Inflammatory macrophage (primary cell): ENCODE measurements at places on chromosomes 6 and 20.

DNA sequence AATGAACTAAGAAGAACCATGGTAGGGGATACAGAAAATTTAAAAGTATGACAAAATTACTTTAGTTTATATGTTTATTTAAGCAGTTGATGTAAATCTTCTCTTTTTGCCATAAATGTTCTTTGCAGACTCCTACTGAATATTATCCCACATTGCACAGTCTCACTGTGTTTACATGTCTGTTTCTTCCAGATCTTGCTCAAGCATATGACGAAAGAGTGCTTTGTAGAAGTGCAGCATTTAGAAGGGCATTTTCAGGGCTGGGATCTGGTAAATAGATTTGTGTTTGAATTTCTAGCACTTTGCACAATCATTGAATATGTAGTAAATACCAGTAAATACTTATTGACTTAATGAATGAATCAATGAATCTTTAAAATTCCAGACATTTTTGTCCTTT lies 152.0 kb upstream of the EPHA7 start:
- DNase-seq: no peak

DNA sequence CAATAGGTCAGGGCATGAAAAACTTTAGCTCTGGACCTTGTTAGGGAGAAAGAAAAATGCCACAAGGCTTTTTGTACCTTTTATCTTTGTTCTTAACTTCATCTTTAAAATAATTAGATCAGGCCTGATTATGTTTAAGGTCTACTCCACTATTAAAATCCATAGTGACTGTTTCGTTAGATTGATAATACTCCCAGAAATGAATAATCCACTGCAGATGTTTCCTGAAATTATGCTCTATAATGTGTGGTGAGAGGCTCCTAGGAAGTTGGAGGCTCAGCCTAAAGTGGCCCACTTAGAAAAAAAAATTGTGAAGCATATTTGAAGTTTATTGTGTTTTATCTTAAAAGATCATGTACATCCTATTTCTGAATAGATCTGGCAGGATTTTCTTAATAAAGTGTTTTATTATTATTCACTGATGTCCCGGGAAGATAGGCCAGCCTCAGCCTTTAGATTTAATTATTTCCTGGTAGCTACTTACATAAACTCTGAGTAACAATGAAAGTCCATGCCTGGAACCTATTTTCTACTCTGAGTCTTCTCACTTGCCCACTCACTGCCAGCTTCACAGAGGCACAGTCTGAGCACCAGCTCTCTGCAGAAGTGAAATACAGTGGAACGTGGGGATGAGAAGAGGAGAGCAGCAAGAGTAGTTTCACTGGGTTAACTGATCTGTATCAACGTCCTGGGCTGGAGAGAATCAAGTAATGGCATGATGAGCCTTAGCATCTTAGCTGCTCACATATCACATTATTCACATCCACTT lies 126.8 kb upstream of the TMEM170B start:
- DNase-seq: no peak

DNA sequence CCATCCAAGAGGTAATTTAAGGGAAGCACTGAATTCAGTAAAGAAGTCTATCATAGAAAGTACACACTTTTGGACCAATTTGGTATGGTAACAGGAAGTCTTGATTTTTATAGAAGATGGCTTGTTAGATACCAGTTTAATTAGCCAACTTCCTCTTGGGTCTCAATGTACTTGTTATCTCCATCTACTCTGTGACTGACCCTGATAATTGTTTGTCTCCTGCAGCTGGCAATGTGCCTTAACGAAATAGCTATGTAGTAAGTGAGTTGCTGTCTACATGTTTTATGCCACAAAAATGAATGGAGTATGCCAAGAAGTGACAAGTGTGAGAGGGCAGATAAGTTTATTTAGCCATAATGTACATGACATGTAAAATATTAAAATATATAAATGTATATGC lies 410.5 kb upstream of the MAN1A1 start:
- no peak for DNase-seq

- DNase-seq: no peak
These were observed 104.5 kb upstream of the RNF24 start for GRCh38 chr20:4119854-4120209.

GRCh38 chr20:23586735-23587525 lies 18.6 kb upstream of the CST9L start:
- DNase-seq: no peak

GRCh38 chr20:38523697-38524096 lies 51.1 kb downstream of the RALGAPB start:
- no peak for DNase-seq

DNA sequence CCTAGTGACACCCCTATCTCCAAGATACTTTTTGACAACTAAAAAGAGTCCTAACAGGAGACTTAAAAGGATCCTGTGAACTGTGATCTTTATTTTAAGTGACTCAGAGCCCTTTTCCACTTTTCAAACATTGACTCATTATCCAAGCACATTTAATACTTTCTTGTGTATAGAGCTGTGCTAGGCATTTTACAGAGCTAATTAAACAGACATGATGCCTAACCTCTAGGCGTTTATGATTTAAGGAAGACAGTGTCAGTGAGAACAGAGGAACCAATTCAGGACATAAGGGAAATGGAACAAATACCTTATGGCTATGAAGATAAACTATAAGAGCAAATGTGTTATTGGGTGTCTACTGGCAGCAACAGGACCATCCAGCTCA lies 282.6 kb downstream of the TPBG start:
- no peak for DNase-seq

DNA sequence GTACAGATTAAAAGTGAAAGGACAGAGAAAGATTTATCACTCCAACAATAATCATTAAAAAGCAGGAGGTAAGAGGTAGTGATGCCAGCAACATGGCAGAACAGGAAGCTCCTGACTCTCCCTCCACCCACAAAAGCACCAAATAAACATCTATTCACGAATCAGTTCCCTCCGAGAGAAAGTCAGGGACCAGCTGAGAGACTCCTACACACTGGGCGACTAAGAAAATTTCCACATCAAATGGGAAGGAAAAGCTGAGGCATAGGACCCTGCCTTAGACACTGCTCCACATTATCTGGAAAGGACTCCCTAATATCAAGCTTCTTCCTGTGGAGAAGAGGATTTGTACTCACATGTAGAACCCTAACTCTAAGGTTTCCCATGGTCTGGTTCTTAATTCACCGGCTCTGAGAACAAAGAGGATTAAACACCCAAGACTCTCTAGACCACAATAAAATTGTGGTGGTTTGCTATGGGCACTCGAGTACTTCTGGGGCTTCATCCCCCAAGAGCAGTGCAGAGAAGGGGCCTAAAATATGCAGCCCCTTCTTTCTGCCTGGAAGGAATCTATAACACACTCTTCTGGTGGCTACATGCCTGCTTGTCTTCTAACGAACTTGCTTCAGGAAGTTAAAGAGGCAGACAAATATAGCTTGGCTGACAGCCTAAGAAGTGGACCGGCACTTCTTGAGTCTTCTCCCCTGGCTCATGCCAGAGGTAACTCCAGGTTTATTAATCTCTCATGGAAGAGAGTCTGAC lies 29.4 kb upstream of the ASF1A start:
- DNase-seq: peak; percentile 59
